ENCODE measurements at places on chromosomes 4 and X. TPM values are rescaled to one million over a fixed set of nuclear protein-coding genes. Genes with fewer than 3 reads are reported as not detected.

DNA sequence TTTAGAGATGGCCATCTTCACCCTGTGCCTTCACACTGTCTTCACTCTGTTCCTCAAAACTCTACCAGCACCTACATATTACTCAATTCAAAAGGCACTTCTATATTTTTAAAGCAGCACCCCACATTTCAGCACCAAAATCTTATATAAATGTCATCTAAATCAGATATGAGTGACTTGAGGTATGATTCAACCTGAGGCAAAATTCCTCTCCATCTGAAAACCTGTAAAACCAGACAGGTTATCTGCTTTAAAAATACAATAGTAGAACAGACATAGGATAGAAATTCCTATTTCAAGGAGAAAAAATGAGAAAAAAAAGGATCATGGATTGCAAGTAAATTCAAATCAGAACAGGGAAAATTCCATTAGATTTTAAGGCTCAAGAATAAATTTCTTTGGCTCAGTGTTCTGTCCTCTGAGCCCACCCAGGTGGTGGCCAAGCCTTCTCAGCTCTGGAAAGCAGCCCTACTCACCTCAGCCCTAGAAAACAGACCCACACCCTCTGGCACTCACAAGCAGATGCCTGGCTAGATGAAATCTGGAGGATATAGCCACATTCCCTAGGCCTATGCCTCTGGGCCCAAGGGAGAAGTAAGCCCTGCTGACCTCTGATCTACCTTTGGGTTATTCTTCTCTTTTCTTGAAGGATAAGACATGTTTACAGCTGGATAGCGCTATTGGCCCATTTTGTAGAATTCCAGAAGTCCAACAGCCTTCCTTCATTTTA is 240.4 kb upstream of the ZCCHC13 start:
- no peak for DNase-seq

GRCh38 chr4:185916683-185917082 is 104.7 kb upstream of the SORBS2 start:
- DNase-seq: no peak

NAT8L gene
- total RNA-seq: 0.98 TPM

DNA sequence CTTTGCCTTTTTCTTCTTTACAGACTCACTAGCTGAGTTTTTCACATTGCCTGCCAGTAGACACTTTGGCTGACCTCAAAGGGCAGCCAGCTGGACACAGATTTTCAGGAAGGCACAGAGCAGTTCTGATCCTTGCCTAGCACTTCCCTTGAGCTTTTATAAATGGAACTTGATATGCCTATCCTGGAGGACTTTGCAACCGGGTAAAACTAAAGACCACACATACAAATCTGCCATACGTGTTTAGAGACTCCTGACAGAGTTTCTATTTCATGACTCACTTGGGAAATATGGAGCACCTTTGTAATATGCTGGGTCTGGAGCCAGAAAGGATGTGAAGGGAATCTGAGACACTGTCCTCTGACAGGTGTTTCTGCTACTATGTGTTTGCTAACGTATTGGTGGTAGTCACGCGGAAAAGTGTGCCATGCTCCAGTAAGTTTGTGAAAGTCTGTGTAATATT is 56.7 kb upstream of the RASSF6 start:
- DNase-seq: peak; percentile 57

GRCh38 chr4:20423420-20423819 is 171.7 kb downstream of the SLIT2 start:
- no peak for DNase-seq

DNA sequence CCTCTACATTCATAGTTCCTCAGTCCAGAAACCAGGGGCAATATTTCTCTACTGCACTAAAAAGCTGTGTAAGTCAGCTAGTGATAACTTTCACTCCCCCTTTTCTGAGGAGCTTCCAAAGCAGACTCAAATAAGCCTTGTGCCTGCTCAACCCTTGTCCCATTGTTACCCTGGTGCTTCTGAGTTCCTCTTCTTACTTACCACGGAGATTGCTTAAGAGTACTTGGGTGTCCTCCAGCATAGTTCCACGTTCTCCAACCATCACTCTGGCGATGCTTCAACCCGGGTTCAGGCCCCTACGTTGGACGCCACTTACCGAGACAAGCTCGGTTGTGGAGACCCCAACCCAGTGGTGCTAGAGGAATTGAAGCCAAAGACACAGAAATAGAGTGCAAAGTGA is 71.6 kb downstream of the ADAM29 start:
- DNase-seq: no peak

VSIG1 gene
- not detected for total RNA-seq

FAM149A gene
- 1.6 TPM for total RNA-seq

TCEAL9 gene
- total RNA-seq: 224 TPM

GASK1B gene
- 60.4 TPM for total RNA-seq

GRCh38 chr4:145613566-145614232 is 5.5 kb upstream of the MMAA start:
- no peak for DNase-seq

GRCh38 chr4:38275331-38276100 is 315.3 kb downstream of the PTTG2 start:
- DNase-seq: no peak

HTT gene
- 19.4 TPM for total RNA-seq

HSFX1 gene
- not detected for total RNA-seq

GRCh38 chr4:31445526-31445925 is 725.4 kb downstream of the PCDH7 start:
- DNase-seq: no peak

DNA sequence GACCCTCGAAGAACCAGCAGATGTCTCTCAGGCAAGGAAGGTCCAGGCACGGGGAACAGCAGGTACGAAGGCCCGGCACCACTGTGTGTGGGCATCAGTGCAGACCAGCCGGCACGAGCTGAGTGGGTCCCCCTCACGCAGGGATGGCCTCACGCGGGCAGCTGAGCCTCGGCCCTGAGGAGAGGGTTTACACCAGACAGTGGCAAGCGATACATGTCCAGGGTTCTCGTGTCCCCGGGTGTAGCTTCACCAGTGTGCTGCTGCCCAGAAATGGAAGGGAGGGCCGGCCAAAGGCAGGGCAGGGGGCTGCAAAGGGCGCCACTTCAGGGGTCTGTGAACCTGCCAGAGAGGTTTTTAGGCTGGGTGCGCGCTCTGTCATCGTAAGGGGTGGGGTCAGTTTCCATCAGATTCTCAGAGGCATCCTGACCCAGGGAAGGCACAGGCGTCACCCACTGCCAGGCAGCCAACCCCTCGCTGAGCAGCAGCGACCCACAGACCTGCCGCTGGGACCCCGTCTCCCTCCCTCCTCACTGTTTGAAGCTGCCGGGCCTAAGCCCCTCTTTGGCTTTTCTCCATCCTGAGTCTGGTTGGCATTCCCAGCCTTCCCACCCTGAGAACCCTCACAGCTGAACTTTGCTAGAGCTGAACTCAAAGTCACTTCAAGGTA is 107.0 kb downstream of the CPZ start:
- DNase-seq: no peak

- DNase-seq: peak; percentile 85
These were observed 449.8 kb downstream of the INPP4B start for GRCh38 chr4:142396279-142396678.
